ENCODE measurements at places on chromosomes 2 and 18.

GRCh38 chr18:10739152-10739551 lies 213.3 kb downstream of the NAPG start:
- H3K4me3 ChIP-seq, result no peak overlapping the region
- H3K27ac ChIP-seq, result no peak overlapping the region
- H3K36me3 ChIP-seq, result no peaks in the 10 kb centered on the region
- no peak for DNase-seq
- H3K4me1 ChIP-seq, result no peaks in the 10 kb centered on the region
- no peaks in the 10 kb centered on the region for H3K27me3 ChIP-seq

DNA sequence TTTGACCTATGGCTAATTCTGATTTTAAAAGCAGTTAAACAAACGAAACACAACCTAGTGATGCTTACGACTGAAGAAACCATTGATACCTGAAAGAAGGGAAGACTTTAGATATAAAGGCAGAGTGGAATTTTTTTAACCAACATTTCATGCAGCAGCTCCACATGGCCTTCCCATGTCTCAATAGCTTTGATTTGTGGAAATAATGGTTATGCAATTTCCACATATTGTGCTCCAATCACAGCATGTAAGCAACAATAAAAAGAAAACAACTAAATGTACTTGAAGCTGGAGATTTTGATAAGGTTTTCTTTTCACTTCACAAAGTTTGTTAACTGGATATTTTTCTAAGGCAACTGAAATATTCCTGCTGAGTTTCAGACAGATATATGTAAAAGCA lies 82.0 kb upstream of the SLC39A10 start:
- no peaks in the 10 kb centered on the region for H3K36me3 ChIP-seq
- H3K4me1 ChIP-seq, result no peaks in the 10 kb centered on the region
- no peak for DNase-seq
- no peaks in the 10 kb centered on the region for H3K27me3 ChIP-seq

GRCh38 chr2:3664925-3665324 lies 6.9 kb downstream of the ALLC start:
- no peak overlapping the region for H3K4me3 ChIP-seq
- no peaks in the 10 kb centered on the region for H3K27me3 ChIP-seq
- DNase-seq, result peak; percentile 17
- no peaks in the 10 kb centered on the region for H3K4me1 ChIP-seq

- H3K4me1 ChIP-seq, result no peaks in the 10 kb centered on the region
- DNase-seq, result no peak
- no peaks in the 10 kb centered on the region for H3K36me3 ChIP-seq
- H3K27ac ChIP-seq, result no peak overlapping the region
- no peaks in the 10 kb centered on the region for H3K27me3 ChIP-seq
- no peak overlapping the region for H3K4me3 ChIP-seq
These were observed 256.0 kb downstream of the TNS1 start for GRCh38 chr2:217746808-217747207.

DNA sequence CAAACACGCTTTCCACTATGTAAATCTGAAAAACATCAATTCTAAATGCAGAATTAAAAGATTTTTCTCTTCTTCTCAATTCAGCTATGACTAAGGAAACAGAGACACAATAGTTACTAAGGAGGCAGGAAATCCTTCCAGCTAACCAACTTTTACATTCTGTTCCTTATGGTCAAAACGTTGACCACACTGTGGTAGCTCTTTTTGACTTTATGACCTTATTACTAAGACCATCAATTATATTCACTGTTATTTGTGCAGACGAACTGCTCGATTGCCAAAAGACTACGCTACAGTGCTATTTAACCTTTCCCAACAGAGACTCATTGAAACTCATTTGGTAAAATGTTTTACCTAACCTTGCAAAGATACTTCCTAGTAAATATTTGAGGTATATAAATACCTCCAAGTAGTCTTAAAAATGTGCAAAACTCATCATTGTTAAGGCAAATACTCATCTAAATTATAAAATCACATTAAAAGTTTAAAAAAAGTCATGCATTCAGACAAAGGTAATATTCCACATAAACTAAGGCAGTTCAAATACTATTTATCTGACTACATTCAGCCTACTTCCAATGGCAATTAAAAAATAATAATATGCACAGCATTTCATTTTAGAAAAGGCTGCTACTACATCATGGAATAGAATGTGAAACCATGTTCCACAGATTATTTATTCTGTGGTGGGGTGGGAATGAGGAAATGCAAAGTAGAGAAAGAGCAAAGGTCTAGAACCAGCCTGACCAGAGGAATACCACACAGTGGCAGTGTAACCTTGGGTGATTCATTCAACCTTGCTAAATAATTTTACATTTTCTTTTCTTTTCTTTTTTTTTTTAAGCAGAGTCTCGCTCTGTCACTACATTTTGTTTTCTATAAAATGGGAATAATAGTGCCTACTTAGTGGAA lies 139.9 kb downstream of the THADA start:
- H3K4me1 ChIP-seq, result peaks cover 5% of the 10 kb centered on the region
- H3K27me3 ChIP-seq, result no peaks in the 10 kb centered on the region
- H3K4me3 ChIP-seq, result no peak overlapping the region
- no peak for DNase-seq
- H3K27ac ChIP-seq, result no peak overlapping the region

- H3K4me1 ChIP-seq, result no peaks in the 10 kb centered on the region
- H3K27ac ChIP-seq, result no peak overlapping the region
- H3K36me3 ChIP-seq, result no peaks in the 10 kb centered on the region
These were observed 305.2 kb downstream of the CLIP4 start for GRCh38 chr2:29420464-29420863.

GRCh38 chr2:208929139-208929864 lies 494.5 kb upstream of the MAP2 start:
- H3K36me3 ChIP-seq, result no peaks in the 10 kb centered on the region
- H3K27ac ChIP-seq, result no peak overlapping the region
- no peaks in the 10 kb centered on the region for H3K27me3 ChIP-seq
- DNase-seq, result no peak
- H3K4me1 ChIP-seq, result no peaks in the 10 kb centered on the region

DNA sequence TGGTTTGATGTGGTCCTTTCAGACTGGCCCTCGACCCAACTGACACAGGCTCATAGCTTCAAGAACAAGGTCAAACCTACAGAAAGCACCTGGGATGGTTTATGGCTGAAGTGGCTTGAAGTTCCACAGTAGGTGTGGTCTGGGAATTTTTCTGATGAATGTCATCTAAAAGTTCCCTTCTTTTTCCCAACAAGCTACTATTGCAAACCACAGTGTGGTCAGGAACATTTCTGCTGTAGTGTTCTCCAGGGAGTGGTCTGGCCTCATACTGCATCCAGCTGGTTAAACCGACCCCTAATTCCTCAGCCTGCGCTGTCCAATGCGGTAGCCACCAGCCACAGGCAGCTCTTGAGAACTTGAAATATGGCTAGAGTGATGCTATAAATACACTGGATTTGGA lies 92.7 kb downstream of the FAM124B start:
- no peak overlapping the region for H3K27ac ChIP-seq
- H3K4me3 ChIP-seq, result no peak overlapping the region
- H3K4me1 ChIP-seq, result no peaks in the 10 kb centered on the region
- H3K27me3 ChIP-seq, result no peaks in the 10 kb centered on the region
- no peak for DNase-seq
- no peaks in the 10 kb centered on the region for H3K36me3 ChIP-seq

DNA sequence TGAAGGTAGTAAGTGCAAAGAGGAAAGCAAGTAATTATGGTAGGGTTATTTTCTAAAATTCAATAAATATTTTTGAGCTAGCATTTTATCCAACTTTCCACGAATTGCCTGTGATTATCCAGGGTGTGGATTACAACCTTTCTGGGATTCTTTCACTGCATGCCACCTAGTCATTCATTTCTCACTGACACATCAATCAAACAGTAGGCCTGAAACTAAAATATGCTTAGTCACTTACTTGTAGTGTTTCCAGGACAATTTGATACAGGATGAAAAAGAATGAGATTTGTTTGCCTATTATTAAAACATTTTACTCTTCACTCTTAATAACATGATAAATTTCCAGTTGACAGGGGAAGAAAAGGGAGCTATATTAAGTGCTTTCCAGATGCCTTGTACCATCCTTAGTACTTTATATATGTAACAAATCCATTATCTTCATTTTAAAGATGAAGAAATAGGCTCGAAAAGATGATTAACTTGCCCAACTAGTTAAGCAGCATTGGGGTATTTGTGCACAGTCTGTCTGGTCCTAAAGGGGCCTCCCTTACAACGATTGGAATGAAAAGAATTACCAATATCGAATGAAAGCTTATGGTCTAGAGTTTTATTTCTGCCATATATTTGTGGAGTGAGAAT lies 70.4 kb downstream of the KCTD1 start:
- no peak overlapping the region for H3K4me3 ChIP-seq
- no peaks in the 10 kb centered on the region for H3K27me3 ChIP-seq
- no peak overlapping the region for H3K27ac ChIP-seq
- H3K36me3 ChIP-seq, result no peaks in the 10 kb centered on the region
- H3K4me1 ChIP-seq, result no peaks in the 10 kb centered on the region

GRCh38 chr2:158647436-158648231 lies 147.5 kb upstream of the DAPL1 start:
- no peak overlapping the region for H3K27ac ChIP-seq
- no peak overlapping the region for H3K4me3 ChIP-seq
- no peak for DNase-seq
- no peaks in the 10 kb centered on the region for H3K4me1 ChIP-seq
- H3K36me3 ChIP-seq, result peaks cover 2% of the 10 kb centered on the region

DNA sequence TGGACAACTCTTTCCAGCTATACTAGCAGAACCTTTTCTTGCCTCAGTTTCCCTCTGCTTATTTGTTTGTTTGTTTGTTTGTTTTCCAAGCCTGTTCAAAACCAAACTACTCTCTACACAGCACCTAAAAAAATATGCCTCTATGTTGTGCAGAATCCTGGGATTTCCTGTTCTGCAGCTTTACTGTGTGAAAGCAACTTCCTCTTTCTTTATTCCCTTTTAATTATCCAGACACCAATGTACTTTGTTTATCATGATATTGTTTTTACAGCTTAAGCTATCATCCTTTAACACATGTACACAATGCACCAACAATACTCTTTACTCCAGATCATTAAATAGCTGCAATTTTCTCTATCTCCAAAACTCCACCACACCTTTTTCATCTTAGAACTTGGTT lies 259.5 kb downstream of the EPHA4 start:
- H3K27me3 ChIP-seq, result peaks cover 2% of the 10 kb centered on the region
- H3K4me3 ChIP-seq, result no peak overlapping the region
- H3K4me1 ChIP-seq, result no peaks in the 10 kb centered on the region
- H3K27ac ChIP-seq, result no peak overlapping the region

DNA sequence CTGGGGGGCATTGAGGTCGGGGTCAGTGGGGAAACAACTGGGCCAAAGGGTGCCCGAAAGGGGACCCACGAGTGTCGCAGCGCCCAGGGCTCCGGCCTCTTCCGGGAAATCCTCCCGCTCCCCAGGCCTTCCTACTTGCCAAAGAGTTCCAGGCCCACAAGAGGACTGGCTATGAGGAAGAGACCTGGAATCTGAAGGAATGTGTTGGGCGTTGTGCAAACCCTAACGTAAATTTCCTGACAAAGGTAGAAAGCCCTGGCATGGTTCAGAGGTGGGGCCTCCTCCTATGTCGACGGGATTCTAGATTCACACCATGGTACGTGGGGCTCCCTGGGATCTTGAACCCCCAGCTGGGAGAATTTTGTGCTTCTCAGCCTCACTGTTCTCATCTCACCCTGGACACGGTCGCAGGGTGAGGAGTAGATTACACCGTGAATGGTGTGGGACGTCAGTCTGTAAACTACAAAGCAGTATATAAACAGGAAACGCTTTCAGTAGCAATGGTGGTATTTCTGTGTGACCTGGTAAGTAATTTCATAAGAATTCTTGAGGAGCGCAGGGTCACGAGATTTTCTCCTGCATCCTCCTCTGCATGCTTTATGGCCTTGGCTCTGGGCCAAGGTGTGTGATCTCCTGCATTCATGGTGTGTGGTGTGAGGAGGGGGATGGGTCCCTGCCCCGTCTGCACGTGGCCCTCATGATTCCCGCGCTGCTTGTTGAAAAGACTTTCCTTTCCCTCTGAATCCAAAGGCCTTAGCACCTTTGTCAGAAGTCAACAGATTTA lies 868 bp downstream of the HSBP1L1 start:
- H3K27me3 ChIP-seq, result no peaks in the 10 kb centered on the region
- H3K4me1 ChIP-seq, result no peaks in the 10 kb centered on the region
- H3K27ac ChIP-seq, result peak overlapping the region; percentile 16
- H3K36me3 ChIP-seq, result no peaks in the 10 kb centered on the region
- DNase-seq, result no peak

DNA sequence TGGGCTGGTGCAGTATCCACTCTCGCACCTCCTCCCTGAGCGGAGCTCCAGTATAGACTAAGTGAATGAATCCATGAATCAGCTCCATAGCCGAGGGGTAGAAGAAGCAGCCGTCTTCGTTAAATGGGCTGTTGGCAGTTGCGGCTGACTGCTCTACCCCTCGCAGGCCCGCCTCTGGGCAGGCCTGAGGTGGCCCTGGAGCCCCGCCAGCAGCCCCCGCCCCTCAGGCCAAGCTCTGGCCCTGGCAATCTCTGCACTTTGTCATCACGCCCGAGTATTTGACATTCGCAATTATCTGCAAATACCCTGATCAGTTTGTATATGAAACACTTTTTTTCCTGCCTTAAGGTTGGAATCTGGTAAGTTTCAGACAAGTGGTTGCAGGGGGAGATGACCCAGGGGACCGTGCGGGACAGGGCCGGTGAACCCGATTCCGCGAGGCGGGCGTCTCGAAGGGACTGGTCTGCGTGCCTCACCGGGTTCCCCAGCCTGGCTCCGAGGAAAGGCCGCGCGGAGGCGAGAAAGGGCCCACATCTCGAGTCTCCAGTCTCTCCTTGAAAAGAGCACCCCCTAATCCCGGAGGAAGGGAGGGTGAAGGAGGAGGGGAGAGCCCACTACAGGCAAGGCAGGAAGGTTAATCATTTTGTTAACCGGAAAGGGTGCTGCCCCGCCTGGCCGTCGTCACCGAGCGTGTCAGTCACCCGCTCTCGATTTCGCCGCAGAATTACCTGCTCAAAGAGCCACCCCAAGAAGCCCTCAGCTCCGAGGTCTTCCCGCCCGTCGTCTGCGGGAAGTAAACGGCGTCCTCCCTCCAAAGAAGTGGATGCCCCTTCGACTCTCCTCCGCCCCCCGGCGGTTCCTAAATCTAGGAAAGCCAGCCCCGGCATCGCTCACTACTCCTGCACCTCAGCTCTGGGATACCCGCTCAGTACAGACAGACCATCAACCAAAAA lies 11.1 kb upstream of the SATB2 start:
- H3K4me1 ChIP-seq, result no peaks in the 10 kb centered on the region
- H3K27me3 ChIP-seq, result no peaks in the 10 kb centered on the region
- no peaks in the 10 kb centered on the region for H3K36me3 ChIP-seq
- no peak overlapping the region for H3K4me3 ChIP-seq
- H3K27ac ChIP-seq, result no peak overlapping the region

- DNase-seq, result no peak
- H3K27me3 ChIP-seq, result no peaks in the 10 kb centered on the region
- no peak overlapping the region for H3K4me3 ChIP-seq
- H3K4me1 ChIP-seq, result no peaks in the 10 kb centered on the region
- H3K36me3 ChIP-seq, result no peaks in the 10 kb centered on the region
These were observed 1338.0 kb upstream of the ACVR2A start for GRCh38 chr2:146506851-146507250.

DNA sequence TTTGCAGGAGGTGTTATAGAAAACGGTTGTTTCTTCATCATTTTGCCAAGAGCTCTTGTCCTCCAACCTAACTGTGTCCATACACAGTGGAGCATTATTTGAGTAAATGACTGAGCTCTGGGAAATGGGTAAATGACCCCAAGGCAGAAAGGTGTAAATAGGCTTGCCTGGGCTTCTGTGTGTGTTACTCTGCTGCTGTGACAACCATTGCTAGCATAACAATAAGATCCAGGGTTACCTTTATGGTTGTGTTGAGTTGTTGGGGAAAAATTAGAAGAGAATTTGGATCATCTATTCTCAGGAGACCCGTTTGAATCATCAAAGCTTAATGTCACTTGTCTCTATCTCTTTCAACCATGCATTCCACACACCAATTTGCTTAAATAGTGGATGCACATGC lies 672.7 kb downstream of the DPP10 start:
- H3K36me3 ChIP-seq, result no peaks in the 10 kb centered on the region
- no peak overlapping the region for H3K27ac ChIP-seq
- no peaks in the 10 kb centered on the region for H3K4me1 ChIP-seq
- no peak for DNase-seq

Measured in aorta (tissue), 5 donors.